ENCODE measurements at places on chromosomes 11 and 22.
A peak's percentile ranks its signal among the peaks of the same experiment; 100 is the strongest.

DNA sequence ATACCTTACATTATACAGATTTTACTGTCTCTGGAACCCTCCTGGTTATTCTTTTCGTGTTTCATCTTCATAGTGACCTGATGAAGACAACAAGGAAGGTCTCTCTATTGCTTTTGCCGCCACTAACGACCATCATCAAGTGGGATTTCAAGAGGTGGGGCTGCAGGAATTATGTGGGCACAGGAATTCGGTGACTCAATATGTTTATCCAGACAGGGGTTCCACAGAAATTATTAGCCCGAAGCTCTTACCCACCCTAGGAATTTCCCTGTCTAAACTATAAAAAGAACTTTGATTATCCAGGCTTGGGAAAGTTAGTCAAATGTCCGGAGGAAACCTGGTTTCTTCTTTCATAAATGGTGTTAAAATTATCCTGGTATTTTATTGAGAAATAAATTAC is 566.8 kb upstream of the TENM4 start:
- DNase-seq, result no peak

- no peak for DNase-seq
Measured at GRCh38 chr11:125931668-125932067, 14.2 kb upstream of the VSIG10L2 start.

DNA sequence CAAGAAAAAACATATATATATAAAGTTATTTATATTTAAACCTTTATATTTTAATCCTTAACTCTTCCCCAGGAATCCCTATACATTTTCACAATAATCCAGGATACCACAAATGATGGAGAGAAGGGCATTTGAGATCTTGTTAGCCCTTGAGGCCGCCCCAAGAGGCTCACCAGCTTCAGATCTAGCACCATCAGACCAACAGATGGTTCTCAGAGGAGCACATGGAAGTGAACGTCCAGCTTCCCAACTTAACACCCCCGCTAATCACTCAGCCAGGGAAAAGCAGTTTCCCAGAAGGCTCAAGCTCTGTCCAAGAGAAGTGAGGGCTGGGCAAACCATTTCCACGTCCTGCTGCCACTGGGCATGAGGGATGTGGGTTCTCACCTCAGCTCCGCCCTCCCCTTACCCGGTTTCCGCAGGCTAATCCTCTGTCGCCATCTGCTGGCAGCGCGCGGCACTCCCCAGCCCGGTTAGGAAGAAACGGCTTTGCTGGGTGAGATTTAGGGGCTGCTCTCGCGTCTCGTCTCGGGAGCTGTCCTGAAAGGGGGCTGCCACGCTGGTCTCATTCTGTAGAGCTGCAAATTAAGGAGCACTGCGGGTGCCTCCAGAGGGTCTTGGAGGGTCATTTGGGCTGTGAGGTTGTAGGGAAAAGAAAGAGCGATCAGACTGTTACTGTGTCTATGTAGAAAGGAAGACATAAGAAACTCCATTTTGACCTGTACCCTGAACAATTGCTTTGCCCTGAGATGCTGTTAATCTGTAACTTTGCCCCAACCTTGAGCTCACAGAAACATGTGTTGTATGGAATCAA is 6.8 kb upstream of the FAM111A start:
- peak; percentile 74 for DNase-seq

DNA sequence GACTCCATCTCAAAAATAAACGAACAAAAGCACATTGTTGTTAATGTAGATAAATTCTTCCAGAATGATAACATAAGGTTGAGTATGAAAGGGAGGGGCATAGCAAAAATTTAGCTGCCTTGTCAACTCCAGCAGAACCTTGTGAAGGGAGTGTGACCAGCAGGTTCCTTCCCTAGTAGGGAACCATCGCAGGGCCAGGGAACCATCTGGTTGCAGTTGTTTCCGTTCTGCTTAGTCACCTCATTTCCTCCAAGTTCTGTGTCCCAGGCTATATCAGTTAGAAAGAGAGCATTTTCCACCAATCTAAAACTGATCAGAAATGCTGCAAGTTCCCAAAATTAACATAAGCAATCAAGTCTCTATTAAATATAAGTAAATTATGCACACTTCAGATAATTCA is 126.7 kb upstream of the BLID start:
- DNase-seq, result no peak

GRCh38 chr11:27293515-27294417 is 69.2 kb downstream of the CCDC34 start:
- DNase-seq, result no peak

GRCh38 chr11:115129473-115130289 is 374.5 kb downstream of the CADM1 start:
- DNase-seq, result no peak

DNA sequence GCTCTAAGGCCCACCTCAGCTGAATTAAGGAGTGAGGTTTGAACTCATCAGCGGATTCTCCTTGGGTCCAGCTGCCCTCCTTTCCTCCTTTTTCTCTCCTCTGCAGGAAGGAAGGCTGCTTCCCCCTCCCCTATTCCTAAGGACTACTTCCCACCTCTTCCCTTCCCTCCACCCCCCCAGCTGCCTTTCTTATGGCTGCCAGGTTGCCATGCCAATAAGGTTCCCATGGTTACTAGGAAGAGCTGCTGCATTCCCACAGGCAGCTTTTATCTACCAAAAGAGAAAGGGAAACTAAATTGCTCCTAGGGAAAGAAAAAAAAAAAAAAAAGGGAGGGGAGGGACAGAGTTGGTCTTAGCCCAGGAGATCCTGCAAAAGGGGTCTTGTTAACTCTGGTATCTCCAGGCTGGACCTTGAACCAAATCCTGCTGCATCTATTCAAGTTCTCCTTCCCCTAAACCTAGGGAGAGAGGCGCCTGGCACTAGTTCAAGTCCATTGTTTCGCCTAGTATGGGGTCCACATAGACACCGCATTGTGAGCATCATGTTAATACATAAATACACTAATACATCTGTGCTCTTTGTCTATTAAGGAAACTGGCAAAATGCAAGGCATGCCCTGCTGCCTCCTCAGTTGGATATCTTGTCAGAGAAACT is 21.2 kb upstream of the FEZ1 start:
- DNase-seq, result no peak

- no peak for DNase-seq
Measured at GRCh38 chr11:122037911-122038310, 78.1 kb downstream of the BLID start.

GRCh38 chr22:26825960-26826935 is 168.9 kb downstream of the MIAT start:
- no peak for DNase-seq

DNA sequence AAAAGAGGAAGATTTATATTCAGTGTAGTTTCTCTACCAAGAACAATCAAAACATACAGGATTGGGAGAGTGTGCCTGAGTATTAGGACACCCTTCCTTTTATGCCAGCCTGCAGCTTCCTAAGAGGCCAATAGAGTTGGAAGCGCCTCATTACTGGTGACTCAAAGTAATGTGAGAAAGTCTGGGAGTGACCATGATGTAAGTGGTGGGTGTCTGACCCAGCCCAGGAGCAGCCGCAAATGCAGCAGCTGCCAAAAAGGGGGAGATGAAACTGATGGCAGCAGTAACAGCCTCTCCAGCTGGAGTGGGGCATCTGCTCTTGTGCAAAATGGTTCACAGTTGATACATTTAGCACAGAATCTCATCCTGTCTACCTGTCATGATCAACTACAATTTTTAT is 62.0 kb downstream of the ZNF280B start:
- DNase-seq, result no peak

Measured in stimulated activated CD8-positive, alpha-beta memory T cell treated with anti-CD3 and anti-CD28 coated beads, Interleukin-7, amount 100 ng/mL, for 4 hours (primary cell).